Common myeloid progenitor, CD34-positive (primary cell): ENCODE measurements at places on chromosomes 1 and 21.
A peak's percentile ranks its signal among the peaks of the same experiment; 100 is the strongest.

DNA sequence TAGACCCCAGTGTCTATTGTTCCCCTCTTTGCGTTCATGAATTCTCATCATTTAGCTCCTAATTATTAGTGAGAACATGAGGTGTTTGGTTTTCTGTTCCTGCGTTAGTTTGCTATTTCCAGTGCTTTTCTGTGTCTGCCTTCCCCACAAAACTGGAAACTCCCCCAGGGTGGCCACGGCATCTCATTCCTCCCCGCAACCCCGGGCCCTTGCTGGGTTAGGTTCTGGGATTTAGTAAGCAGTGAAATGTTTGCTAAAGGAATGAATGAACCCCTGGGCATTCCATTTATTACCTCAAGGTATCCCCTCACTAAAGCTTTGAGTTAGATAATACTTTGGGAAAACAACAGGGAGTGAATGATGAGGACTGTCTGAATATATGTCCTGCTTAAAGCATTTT, 142.9 kb downstream of the GLUL start:
- no peaks in the 10 kb centered on the region for H3K4me1 ChIP-seq
- no peak overlapping the region for H3K4me3 ChIP-seq
- no peaks in the 10 kb centered on the region for H3K36me3 ChIP-seq
- H3K27ac ChIP-seq: no peak overlapping the region
- no peak for DNase-seq

DNA sequence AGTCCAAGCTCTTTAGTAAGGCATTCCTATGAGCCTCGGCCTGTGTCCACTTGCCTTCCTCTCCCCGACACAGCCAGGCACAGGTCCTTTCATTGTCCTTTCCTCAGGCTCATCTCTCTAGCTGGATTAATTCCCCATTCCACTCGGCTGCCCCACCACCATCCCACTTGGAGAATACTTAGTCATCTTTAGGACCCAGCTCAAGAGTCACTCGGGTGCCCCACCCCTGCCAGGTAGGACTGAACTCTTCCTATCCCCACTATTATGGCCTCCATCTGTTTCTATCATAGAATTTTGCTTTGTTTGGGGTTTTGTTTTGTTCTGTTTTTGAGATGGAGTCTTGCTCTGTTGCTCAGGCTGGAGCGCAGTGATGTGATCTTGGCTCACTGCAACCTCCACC, 45.9 kb upstream of the ATP2B4 start:
- no peaks in the 10 kb centered on the region for H3K36me3 ChIP-seq
- H3K4me3 ChIP-seq: no peak overlapping the region
- no peak for DNase-seq
- H3K4me1 ChIP-seq: no peaks in the 10 kb centered on the region
- no peak overlapping the region for H3K27ac ChIP-seq

GRCh38 chr1:10045480-10046355, 13.0 kb downstream of the UBE4B start:
- peaks cover 6% of the 10 kb centered on the region for H3K4me1 ChIP-seq
- DNase-seq: no peak
- no peak overlapping the region for H3K4me3 ChIP-seq
- H3K27ac ChIP-seq: no peak overlapping the region
- H3K36me3 ChIP-seq: peaks cover 11% of the 10 kb centered on the region

DNA sequence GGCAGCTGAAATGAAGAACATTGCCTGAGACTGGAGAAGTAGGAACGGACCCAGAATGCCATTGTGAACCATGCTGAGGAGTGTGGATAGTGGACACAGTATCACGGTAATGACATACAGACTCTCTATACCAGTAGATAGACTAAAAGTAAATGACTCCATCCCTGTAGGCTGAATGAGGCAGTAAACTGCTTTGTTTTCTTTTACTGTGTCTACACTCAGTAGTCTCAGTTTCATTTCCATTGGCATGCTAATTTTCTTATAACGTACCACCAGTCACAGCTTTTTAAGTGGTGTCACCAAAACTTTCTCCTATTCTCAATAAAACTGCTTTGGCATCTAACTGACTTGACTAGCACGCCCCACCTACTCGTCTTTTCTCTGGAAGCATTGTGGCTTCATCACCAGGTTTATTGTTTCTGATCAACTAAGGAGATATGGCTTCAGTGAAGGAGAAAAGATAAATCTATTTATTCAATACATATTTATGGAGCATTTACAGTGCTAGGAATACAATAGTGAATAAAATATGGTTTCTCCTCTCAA, 8.4 kb upstream of the ZNF697 start:
- no peak for DNase-seq
- H3K27me3 ChIP-seq: peaks cover 12% of the 10 kb centered on the region
- no peaks in the 10 kb centered on the region for H3K4me1 ChIP-seq
- H3K36me3 ChIP-seq: no peaks in the 10 kb centered on the region
- no peak overlapping the region for H3K4me3 ChIP-seq
- no peak overlapping the region for H3K27ac ChIP-seq

- H3K36me3 ChIP-seq: no peaks in the 10 kb centered on the region
- peaks cover 4% of the 10 kb centered on the region for H3K4me1 ChIP-seq
- DNase-seq: no peak
- H3K27me3 ChIP-seq: no peaks in the 10 kb centered on the region
- H3K4me3 ChIP-seq: no peak overlapping the region
Measured at GRCh38 chr1:24725209-24725651, 20.0 kb upstream of the CLIC4 start.

GRCh38 chr1:194309697-194310096, 1123.3 kb upstream of the B3GALT2 start:
- no peak overlapping the region for H3K27ac ChIP-seq
- H3K27me3 ChIP-seq: no peaks in the 10 kb centered on the region
- no peaks in the 10 kb centered on the region for H3K36me3 ChIP-seq

DNA sequence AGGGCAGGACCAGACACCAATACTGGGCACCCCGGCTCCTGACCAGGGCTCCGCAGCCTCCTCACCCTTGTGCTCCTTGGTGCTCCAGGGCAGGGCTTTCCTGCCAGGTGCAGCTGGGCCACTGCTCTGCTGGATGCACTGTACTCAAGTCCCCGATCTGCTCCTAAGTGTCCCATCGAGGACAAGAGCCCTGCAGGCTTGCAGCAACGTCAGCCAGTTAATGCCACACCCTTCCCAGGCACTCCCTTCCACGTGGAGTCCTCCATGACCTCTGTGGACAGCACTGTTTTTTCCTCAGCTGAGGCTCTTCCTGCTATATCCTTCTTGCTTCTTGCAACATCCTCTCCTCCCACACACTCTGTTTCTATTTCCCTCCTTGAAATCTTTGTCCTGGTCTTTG, 94.0 kb upstream of the NGF start:
- no peak overlapping the region for H3K27ac ChIP-seq
- DNase-seq: no peak
- H3K4me3 ChIP-seq: no peak overlapping the region
- peaks cover 3% of the 10 kb centered on the region for H3K4me1 ChIP-seq
- no peaks in the 10 kb centered on the region for H3K27me3 ChIP-seq

DNA sequence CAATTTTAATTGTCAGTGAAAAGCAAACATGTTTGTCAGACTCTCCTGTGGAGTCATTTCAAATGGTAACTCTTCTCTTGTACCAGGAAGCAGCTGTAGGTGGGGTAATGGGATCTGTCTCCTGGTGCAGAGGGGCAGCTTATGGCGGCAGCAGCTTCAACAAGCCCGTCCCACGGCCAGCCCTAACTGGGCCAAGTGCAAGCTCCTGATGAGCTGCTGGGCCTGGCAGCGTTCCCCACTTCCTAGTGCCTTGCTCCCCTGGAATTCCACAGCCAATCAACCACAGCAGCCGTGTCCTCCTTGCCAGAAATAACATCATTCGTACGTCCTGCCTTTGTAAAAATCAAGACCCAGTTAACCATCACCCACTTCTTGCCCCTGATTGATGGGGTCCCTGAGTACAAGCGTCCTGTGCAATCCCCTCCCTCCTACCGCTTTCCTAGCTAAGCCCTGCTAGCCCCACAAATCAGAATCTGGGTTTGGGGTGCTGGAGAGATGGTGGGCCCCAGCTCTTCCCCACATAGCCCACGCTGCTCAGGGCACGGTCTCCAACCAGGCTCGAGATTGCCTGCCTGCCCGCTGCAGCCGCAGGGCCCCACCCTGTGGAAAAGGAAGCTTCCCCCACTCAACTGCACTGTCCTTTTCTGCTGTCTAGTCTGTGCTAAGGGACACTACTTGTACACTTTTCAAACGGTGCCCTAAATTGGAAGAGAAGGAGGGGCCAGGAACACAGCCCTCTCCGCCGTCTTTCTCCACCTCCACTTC, 61.2 kb downstream of the TOR1AIP2 start:
- DNase-seq: no peak
- H3K27me3 ChIP-seq: peaks cover 4% of the 10 kb centered on the region
- H3K4me1 ChIP-seq: peaks cover 12% of the 10 kb centered on the region
- no peaks in the 10 kb centered on the region for H3K36me3 ChIP-seq
- no peak overlapping the region for H3K27ac ChIP-seq

DNA sequence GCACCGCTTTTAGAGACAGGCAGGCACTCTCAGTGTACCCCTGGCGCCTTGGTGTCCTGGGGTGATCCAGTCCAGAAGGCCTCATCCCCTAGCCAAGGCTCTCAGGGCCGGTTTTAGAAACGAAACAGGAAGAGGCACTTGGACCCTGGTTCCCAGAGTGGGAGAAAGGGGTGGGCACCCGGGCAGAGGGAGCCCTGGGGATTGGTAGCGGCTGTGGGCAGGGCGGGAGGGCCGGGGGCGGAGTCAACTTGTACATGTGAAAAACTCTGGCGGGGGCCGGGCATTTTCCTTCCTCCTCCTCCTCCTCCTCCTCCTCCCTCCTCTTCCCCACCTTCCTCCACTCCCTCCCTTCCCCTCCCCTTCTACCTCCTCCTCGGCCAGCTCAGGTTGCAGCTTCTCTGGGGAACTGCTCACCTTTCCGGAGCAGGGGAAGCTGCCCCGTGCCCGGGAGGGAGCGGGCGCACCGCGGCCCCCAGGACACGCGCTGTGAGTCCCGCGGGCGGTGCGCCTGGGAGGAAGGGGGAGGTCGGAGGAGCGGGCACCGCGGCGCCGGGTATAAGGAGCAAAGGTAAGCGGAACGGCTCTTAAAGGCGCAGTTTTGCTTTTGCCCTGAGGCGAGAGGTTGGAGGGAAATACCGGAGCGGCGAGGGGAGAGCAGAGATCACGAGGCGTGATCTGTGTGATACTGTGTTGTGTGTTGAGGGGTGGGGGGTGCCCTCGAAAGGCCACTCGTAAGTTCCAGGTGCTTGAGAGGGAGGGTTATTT, at the start of gene CDK18:
Gene CDK18 (plus strand): TSS at position 359 of the 765 bp plus-strand sequence. CDS start 18,499 bp downstream, outside the sequence.
- no peak within 1 kb of the TSS for H3K27ac ChIP-seq
- peaks cover 20% of the 10 kb centered on the region for H3K4me1 ChIP-seq
- H3K4me3 ChIP-seq: peak within 1 kb of the TSS; percentile 54
- H3K27me3 ChIP-seq: no peaks in the 10 kb centered on the region
